Brain microvascular endothelial cell (primary cell): ENCODE measurements at places on chromosomes 16 and 17.

GRCh38 chr16:88476817-88477397 is 23.8 kb downstream of the ZFPM1 start:
- DNase-seq: no peak

GRCh38 chr16:85965125-85965524 is 66.2 kb downstream of the IRF8 start:
- no peak for DNase-seq

DNA sequence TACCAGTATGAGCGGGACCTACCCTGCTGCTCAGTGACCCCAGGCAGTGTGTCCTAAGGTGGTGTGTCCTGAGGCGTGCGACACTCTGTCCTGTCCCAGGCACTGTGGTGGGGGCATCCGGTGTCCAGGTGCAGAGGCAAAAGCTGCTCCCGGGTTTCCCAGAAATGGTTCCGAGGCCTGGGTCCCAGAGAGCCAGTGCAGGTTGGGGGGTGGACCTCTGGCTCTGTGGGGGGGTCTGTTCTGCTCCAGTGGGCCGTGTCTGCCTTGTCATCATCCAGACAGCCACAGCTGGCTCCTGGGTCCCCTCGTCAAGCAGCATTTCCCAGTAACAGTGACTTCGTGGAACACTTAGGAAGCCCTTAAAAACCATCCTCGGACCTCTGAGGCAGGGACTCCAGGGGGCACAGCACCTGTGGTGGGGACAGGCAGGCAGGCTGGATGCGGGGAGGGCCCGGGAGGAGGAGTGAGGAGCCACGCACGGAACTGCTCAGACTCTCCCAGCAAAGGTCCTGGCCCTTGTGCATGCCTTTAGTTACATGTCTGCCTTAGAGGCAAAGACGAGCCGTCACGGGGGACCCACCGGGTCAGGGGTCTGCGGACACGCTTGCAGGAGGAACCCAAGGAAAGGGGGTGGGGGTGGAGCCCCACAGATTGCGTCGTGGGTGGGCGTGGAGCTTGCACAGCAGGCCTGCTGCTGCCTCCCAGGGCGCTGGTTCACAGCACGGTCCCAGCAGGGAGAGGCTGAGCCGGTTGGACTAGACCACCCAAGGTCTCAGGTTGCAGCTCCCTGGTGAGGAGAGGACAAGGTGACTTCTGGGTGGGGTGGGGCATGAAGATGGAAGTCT is 5.6 kb downstream of the SLC16A3 start:
- DNase-seq: no peak

DNA sequence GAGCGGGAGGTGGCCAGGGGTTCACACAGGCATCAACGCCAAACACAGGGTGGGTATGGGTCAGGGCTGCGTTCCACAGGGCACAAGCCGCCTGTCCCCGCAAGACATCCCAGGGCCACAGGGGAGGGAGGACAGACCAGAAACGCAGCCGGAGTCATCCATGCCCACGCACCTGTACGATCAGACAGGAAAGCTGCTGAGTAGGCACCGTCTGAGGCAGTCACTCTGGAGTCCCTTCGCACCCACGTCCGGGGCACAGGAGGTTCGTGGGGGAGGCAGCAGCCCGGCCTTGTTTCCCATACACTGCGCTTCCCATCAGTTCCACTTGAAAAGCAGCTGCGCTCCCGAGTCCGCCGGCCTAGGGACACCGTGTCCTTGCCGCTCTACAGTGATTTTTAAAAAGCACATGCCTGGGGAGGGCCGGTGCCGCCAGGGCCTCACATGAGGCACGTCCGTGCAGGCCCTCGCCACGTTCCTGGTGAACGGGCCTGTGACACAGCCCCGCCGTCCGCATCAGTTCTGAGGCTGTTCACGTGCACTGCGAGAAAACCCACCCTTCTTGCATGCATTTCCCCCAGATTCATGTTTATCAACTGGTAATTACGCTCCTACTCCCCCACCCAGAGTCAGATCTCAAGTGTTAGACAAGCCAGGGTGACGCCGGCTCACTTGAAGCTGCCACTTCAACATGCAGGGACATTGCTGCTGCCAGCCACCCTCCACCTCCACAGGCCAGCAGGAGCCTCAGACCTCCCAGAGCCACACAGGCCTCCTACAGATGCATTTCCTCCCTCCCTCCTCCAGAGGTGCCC is 34.8 kb downstream of the WDR45B start:
- no peak for DNase-seq

GRCh38 chr17:39648616-39649366 is 11.8 kb downstream of the STARD3 start:
- DNase-seq: no peak

DNA sequence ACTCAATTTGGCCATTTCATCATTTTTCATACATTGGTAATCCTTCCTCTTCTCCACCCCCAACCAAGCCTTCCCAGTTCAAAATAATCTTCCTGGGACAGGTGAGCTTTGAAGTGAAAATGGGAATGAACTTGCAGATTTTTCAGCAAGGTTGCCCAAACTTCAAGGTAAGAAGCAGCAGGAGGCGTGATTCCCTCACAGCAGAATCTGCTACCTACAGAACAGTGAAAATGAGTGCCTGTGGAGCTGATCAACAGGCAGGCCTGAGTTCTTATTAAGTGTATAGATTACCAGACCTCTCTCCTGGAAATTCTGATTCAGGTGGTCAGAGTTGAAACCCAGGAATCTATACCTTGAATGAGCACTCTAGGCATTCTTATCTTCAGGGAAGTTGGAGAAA is 356.6 kb downstream of the RBFOX1 start:
- DNase-seq: no peak

- no peak for DNase-seq
Observed at GRCh38 chr16:30416624-30417528, 9.5 kb downstream of the ZNF771 start.
